Naive thymus-derived CD8-positive, alpha-beta T cell (primary cell): ENCODE measurements at places on chromosomes 11 and 22. TPM values are rescaled to one million over a fixed set of nuclear protein-coding genes. Genes with fewer than 3 reads are reported as not detected.

Gene B4GALNT4
- polyA plus RNA-seq = not detected

Gene DEFB131B
- polyA plus RNA-seq = not detected

Gene LRRN4CL
- polyA plus RNA-seq = not detected

Gene DTX4
- polyA plus RNA-seq = 0.64 TPM

Gene RNH1
- polyA plus RNA-seq = 152 TPM

Gene SHISA8
- polyA plus RNA-seq = not detected

Gene CCDC73
- polyA plus RNA-seq = not detected

Gene DDTL
- polyA plus RNA-seq = 0.58 TPM

Gene GSTT2B
- polyA plus RNA-seq = not detected

Gene CD44
- 291 TPM for polyA plus RNA-seq

GRCh38 chr11:1224111-1224490 is 1.2 kb downstream of the MUC5B start:
- no peak for DNase-seq

- no peak for DNase-seq
Measured at GRCh38 chr11:71096751-71097388, 155.5 kb downstream of the SHANK2 start.

- DNase-seq = no peak
Measured at GRCh38 chr11:75797116-75797515, 17.9 kb upstream of the UVRAG start.

DNA sequence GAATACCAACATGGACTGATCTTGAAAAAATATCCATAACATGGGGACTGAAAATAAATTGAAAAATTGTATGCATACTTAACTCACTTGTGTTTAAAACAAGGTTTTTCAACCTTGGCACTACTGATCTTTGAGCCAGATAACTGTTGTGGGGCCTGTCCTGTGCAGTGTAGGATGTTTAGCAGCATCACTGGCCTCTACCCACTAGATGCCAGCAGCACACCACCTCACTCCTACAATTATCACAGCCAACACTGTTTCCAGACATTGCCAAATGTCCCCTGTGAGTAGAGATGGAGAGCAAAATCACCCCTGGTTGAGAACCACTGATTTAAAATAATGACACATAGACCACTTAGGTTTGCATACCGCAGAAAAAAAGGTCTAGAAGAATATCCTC is 45.0 kb upstream of the SLC1A2 start:
- DNase-seq = no peak

GRCh38 chr11:25587496-25587895 is 744.4 kb upstream of the ANO3 start:
- DNase-seq = no peak

- DNase-seq = no peak
Measured at GRCh38 chr11:79007771-79008402, 432.9 kb downstream of the TENM4 start.

DNA sequence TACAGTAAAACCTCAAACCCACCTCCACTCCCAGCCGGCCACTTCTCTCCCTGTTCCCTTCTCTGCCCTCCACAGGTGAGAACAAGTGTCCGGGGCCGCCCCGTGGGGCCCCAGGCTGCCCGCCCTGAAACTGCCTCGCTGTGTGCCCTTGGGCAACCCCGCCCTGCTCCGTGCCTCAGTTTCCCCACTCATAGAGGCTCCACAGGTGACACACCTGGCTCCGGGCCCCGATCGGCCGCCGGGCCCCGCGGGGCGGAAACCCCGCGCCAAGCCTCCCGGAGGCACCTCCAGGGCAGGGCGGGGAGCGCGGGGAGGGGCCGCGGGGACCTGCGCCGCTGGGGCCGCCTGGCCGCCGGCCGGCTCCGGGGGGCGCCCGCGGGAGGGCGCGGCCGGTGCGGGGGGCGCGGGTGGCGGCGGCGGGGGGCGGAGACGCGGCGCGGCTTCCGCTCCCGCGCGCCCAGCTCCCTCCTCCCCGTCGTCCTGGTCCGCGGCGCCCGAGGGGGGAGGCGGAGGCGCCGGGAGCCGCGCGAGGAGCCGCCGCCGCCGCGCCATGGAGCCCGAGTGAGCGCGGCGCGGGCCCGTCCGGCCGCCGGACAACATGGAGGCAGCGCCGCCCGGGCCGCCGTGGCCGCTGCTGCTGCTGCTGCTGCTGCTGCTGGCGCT is at the start of gene LRP5:
TSS of gene LRP5 (plus strand) at position 475 of the 663 bp plus-strand sequence. CDS start at position 599, 124 bp downstream.
- no peak for DNase-seq

- DNase-seq = no peak
Measured at GRCh38 chr11:73645972-73646631, at the start of gene PLEKHB1. Gene PLEKHB1, plus strand, starts transcription at chr11:73646581. Its CDS starts 28 bp downstream, at chr11:73646609.

DNA sequence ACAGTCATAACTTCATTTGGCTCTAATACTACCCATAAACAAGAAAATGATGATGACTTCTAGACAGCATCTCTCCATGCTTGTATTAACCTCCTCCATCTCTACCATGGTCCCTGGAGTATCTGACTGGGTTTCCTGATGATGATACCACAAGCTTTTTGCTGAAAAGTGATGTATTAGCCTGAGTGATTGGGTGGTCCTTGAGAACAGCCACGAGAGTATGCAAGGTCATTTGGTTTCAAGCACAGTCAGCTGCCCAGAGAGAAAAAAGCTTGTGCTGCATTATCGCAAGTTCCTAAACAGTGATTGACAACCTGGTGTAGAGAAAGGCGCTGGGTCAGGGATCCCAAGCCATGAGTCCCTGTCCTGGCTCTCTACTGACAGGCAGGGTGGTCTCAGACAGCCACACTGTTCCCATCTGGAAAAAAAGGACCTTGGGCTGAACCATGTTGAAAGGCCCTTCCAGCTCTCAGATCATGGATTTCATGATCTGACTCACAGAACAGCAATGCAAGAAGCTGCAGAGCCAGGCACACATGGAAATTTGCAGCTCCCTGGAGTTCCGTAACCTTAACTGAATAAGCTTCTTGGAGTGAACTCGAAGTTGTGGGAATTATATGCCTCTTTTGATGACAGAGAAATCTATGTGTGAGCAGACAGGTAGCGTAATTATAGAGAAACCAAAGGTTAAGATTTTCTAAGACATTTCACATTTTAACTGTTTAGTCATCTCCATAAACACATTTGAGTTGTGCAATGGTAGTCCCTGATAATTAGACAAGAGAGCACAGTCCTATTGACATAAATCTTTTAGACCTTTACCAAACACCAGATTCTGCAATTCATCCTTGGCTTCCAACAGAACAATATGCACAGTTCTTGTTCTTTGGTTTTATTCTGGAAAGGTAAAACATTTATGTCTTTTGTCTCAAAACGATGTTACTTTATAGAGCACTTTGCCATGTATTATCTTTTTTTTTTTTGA is 54.1 kb upstream of the UBASH3B start:
- no peak for DNase-seq

DNA sequence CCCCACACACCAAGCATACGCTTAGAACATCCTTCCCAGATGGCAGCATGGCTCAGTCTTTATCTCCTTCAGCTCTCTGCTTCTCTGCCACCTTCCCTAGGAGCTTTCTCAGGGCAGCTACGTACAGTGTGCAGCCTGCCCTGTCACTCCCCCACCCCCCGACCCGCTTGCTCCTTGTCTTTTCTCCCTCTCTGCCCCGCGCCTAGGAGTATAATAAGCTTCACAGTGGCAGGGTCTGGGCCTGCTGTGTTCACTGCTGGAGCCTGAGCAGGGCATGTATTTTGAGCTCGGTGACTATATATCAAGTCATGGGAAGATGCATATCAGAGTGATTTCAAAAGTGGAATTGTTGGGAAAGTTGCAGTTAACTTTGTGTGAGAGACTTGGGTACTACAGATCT is 55.8 kb upstream of the ADSL start:
- DNase-seq = no peak

DNA sequence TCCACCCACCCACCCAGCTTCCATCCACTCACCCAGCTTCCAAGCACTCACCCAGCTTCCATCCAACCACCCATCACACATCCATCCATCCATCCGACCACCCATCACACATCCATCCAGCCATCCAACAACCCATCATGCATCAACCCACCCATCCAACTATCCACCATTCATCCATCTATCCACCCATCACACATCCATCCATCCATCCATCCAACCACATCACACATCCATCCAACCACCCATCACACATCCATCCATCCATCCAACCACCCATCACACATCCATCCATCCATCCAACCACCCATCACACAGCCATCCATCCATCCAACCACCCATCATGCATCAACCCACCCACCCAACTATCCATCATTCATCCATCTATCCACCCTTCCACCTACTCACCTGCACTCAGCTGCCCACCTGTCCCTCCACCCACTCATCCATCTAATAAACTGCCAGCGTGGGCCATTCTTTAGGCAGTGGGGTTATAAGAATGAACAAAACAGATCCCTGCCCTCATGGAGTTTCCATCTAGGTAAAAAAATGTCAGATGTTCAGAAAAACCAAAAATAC is 88.2 kb downstream of the CELSR1 start:
- no peak for DNase-seq

- no peak for DNase-seq
Measured at GRCh38 chr11:116694815-116695590, 77.8 kb downstream of the BUD13 start.

DNA sequence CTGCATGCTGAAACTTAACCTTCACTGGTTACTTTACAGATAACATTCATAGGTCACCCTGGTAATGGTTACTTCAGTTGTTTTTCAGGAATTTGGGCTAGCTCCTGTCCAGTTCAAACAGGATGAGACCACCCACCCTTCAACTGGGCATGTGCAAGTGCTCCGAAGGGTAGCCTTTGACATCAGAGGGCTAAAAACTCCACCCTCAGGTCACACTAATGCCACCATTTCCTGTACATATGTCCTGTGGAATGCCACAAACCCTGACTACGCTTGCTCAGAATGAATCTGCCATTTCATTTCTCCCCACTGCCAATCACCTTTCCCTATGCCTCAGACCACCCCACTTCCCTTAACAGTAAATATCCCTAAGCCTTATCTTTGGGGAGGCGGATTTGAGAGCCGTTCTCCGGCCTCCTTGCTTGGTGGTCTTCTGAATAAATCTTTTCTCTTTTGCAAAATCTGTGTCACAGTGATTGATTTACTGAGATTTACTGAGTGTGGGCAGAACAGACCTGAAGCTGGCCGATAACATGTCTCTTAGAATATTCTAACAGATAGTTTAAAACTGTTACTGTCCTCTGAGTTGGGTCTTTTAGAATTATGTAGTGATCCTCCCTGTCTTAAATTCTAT is 25.4 kb upstream of the FXYD2 start:
- no peak for DNase-seq

DNA sequence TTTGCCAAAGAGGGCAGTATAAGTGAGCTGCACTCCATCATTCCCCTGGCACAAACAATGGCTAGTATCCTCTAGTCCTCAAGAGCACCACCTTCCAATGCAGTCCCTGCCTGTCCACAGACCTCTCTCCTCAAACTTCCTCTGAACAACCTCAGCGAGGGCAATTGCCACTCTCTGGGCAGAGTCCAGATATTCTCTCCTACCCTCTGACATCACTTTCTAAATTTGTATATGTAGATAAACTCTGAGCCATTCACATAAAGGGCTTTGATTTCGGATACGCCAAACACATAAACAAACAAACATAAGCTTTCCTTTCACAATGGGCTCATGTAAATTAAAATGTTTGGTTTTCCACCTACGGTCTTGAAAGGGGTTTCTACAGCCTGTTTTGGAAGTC is 3.0 kb upstream of the SLC43A3 start:
- no peak for DNase-seq

DNA sequence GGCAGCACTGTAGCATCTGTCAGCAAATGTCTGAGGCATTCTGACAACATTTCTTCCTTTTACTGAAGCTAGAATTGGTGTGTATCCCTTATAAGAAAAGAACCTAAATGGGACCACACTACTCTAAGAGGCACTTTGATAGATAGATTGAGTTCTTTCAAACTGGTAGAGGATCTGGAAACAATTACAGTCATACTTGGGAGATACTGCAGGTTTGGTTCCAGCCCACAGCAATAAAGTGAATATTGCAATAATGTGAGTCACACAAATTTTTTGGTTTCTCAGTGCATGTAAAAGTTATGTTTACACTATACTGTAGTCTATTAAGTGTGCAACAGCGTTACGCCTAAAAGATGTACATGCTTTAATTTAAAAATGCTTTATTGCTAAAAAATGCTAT is 96.9 kb downstream of the SBF2 start:
- no peak for DNase-seq

DNA sequence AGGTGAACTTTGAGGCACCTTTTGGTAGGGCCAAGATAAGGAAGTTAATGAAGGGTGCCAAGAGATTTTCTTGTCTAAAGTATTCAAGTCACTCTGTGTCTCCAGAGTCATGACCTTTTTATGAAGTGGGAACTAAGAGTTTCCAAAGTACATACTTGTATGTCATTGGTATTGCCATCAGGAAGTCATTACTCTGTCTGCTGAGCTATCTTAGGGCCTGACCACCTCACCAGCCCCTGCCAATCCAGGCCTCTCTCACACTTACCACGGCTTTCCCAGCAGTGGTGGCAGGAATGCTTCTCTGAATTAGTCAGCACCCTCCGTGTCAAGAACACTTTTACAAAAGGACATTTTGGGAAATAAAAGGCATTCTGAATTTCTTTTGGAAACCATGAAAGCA is 192.8 kb upstream of the MTNR1B start:
- DNase-seq = no peak

DNA sequence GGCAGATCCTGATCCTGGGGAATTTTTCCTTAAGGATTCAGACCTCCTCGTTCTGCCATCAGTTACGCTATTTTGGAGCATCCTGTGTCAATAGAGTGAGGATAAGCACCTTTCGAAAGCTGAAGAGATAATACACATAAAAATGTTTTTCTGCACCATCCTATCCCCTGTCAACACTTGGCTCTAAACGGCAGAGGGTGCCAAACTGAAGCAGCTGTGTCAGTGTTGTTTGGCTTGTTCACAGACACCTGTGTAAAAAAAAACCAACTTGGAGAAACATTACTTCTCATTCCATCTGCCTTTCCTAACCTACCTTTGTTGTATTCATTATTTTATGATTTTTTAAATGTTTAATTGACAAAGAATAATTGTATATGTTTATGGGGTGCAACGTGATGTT is 417.0 kb upstream of the DDI1 start:
- no peak for DNase-seq

DNA sequence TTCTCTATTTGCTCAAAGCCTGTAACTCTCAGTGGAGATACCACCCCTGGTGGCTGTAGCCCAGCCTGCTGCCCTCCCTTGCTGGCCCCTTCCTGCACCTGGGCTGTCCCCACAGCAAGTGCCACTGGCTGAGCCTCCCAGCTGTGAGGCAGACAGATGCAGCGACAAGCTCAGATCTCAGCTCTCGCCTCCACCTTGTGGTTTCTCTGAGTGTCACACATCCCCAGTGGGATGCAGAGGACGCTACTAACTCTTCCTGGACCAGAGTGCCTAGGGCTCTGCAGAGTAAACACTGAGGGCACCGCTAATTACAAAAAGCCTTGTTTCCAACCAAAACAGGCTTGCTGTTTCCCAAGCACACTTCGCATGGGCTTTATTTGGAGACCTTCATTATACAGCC is 8.9 kb downstream of the YPEL1 start:
- peak; percentile 24 for DNase-seq

- no peak for DNase-seq
Measured at GRCh38 chr11:59088162-59088561, 2.1 kb downstream of the GLYATL1B start.

- DNase-seq = no peak
Measured at GRCh38 chr11:31803813-31804311, 7.3 kb downstream of the PAX6 start.
